Dermis microvascular lymphatic vessel endothelial cell (primary cell): ENCODE measurements at places on chromosomes 11 and 22.

GRCh38 chr11:17740649-17741235, 6.2 kb downstream of the KCNC1 start:
- no peak for DNase-seq

DNA sequence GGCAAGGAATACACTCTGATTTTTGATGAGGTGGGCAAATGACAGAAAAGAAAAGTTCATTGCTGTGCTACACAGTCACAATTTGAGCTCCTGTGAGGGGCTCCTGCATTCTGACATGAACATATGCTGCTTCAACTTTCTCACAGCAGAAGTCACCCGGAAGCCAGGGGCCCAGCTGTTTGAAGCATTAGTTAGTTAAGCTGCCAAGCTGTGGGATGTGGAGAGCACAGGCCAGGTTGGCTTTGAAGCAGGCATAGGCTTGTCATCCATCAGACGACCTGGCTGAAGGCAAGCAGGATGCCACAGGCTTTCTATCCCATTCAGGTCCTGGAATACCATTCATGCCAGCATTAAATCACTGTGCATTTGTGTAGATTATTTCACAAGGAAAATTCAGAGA, 63.1 kb downstream of the MTNR1B start:
- DNase-seq = no peak

- no peak for DNase-seq
These were observed 48.6 kb upstream of the CD82 start for GRCh38 chr11:44516688-44517507.

DNA sequence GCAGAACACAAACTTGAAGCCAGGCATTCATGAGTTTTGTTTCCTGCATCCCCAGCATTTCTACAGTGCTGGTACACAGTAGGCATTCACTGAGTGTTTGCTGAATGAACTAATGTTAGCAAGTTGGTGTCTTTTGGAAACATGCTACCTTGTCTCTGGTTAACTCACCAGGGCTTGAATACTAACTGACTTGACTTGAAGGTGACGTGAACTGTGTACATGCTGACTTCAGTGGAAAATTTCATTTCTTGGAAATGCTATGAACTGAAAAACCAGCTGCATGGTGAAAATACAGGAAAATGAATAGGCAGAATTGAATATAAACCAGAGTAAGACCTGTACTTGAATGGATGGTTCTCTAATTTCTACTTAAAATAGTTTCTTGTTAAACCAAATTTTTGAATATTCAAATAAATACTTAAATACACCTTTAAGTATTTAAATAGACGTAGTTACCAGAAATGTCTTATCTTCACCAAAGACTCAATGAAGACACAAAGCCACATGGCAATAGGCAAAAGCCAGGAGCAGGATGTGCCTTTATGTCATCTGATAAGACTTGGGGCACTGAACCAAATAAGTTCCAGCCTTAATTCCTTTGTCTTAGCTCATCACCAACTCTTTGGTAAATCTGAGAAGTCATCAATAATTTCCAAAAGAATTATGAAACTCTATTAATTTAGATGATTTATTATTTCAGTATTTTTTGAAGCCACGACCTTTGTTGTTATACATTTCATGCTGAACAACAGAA, 39.7 kb upstream of the POU2AF2 start:
- DNase-seq = no peak

DNA sequence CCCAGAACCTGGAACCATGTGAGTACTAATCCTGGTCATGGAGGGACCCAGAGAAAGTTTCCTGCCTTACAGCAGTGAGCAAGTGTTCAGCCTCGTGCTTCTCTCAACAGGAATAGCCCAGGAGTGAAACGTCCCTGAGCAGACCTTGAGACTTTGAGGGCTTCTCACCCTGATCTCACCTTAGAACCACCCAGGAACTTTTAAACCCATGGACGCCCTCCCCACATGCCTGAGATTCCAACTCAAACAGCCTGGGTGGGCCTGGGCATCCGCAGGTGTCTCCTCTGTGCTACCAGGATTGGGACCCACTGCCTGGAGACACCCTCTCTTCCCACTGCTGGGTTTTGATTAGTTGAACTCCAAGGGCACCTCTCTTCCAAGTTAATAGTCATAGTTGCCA, 297.2 kb downstream of the NTM start:
- DNase-seq = no peak

DNA sequence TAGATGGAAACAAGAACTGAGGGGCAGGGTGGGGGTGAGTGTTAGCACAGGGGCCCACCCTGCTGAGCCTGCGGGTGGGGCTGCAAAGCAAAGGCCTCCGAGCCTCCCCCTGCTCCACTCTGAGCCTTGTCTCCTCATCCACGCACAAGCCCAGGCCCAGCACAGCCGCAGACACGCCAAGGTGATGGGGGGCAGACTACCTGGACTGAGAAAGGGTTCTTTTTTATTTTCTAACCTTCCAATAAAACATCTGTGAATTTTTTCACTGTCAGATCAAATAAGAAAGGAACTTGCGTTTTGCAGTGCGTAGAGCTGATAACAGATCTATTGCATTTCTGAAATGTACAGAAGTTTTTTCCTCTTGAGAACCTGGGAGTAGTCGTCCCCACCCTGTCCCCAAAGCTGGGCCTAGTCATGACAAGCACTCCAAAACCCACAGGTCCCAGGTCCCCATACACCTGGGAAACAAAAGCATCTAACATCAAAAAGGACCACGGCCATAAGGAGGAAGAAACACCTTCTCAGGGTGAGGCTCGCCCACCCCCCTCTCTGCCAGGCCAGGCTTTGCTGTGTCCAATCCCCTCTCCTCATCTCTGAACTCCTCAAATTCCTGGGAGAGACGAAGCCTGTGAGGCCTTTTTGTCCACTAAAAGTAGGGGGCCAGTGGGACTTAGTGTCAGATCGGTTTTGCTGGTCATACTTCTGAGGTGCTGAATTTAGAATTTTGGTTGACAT, 22.7 kb upstream of the CD5 start:
- no peak for DNase-seq

GRCh38 chr11:71252269-71252769, at the start of gene SHANK2:
SHANK2 (minus strand) TSS chr11:71252577; CDS start chr11:71147326, 105,251 bp downstream.
- DNase-seq = no peak

- DNase-seq = no peak
These were observed 95.1 kb downstream of the CCDC81 start for GRCh38 chr11:86469491-86470388.

DNA sequence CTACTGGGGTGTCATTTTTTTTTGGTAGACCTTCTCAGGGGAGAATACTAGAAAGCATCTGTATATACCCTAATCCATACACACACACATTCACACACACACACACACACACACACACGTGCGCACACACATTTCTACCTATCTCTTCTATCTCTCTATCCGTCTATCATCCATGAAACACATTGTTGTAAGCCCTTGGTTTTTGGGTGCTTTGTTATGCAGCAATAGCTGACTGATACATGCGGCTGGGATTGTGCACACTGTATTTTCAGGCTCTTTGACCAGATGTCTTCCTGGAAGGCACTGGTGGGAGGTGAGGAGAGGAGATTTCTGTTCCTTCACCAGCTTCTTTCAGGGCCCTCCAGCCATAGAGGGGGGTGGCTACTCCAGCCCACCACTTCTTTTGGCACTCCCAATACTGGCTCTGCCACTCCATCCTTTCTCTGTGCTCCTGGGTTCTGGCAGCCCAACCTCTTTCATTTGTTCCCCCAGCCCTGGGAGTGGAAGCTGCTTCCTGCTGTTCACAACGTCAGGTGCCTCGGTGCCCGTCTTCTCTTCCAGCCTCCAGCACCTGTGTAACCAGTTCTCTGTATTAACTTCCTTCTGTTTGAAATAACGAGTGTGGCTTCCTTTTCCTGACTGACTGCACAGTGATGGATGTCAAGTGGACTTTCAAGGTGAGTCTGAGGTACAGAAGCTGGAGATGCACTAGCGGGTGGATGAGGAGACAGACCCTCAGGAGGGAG, 12.4 kb upstream of the MUC2 start:
- no peak for DNase-seq

DNA sequence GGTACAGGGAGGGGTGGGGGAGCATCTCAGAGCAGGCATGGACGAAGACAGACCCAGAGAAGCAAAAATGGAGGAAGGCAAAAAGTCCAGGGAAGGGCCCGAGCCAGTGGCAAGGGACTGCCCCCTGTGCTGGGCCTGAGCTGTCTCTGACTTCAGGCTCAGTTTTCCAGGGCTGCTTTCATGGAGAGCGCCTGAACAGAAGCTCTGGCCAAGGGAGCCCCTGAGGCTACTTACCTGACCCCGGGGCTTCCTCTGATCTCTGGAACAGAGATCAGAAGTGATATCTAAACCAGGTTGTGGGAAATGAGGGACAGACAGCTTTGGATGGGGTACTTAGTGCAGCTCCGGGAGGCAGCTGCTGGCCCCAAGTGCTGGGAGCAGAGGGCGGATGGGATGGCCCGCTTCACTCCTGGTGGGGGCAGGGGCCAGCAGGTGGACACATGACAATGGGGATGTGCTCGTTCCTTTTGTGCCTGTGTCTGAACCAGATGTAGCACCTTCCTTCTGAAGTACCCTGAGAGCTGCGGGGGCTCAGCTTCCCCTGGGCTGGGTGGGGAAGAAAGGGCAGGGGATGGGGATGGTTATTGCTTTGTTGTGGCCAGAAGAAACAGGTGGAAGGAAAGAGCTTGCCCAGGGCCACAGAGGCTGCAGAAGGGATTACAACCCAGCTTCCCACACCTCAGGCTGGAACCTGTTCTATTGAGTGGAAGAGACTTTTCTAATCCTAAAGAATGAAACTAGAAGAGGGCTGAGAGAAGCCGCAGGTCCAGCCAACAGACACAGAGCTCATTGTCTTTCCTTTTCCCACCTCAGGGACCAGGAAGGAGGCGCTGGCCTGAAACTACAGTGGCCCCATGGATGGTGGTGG, 5.7 kb downstream of the LRRC10B start:
- no peak for DNase-seq

DNA sequence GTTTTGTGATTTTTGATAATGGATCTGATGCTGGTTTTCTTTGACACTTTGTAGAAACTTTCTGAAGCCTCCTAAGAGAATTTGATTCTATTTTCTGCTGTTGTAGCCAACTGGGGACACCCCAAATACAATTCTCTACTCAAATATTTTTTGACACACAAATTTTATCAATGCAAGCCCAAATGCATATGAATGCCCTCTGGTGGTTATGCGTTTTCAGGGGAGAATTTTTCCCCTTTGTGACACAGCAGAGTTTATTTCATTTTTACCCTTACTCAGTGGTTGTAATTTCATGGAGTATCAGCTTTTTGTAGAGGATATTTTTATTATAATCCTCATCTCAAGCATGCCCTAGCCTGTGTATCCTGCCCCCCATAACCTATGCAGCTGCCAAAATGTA, 44.7 kb upstream of the MTMR2 start:
- no peak for DNase-seq

GRCh38 chr11:75786101-75786736, 17.6 kb downstream of the DGAT2 start:
- DNase-seq = no peak

DNA sequence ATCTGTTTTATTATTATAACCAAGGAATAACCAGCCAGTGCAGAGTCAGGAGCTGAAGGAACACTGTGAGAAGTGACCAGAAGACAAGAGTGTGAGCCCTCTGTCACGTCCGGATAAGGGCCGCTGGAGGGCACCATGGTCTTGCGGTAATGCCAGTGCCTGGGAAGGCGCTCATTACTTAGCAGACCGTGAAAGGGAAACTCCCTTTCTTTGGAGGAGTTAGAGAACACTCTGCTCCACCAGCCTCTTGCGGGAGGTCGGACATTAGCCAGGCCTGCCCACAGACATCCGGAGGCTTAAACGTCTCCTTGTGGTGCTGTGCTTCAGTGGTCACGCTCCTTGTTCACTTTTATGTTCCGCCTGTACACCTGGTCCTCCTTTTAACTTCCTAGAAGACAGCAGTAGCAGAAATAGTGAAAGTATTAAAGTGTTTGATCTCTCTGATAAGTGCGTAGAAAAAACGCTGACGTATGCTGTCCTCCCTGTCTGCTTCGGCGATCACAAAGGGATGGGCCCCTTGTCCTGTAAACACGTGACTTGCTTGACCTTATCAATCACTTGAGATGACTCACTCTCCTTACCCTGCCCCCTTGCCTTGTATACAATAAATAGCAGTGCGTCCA, 120.6 kb upstream of the LMO1 start:
- DNase-seq = peak; percentile 10

DNA sequence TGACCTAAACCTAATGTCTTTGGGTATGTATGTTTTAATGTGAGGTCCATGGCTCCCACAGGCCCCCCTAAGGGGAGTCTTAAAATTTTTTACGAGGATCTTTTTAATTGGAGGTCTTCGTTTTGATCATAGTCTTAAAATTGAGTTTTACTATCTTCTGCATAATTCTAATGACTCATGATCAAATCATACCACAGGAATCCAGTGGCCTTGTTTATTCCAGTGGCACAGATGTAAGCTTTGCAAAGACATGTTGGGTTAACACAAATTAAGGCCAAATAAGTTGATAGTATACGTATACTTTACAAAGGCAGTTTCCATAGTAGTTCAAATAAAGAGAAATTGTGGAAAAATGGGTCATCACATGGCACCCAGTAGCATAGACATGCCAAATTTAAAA, 33.9 kb upstream of the FJX1 start:
- DNase-seq = no peak

GRCh38 chr11:35272391-35272902, 133.5 kb downstream of the CD44 start:
- no peak for DNase-seq

DNA sequence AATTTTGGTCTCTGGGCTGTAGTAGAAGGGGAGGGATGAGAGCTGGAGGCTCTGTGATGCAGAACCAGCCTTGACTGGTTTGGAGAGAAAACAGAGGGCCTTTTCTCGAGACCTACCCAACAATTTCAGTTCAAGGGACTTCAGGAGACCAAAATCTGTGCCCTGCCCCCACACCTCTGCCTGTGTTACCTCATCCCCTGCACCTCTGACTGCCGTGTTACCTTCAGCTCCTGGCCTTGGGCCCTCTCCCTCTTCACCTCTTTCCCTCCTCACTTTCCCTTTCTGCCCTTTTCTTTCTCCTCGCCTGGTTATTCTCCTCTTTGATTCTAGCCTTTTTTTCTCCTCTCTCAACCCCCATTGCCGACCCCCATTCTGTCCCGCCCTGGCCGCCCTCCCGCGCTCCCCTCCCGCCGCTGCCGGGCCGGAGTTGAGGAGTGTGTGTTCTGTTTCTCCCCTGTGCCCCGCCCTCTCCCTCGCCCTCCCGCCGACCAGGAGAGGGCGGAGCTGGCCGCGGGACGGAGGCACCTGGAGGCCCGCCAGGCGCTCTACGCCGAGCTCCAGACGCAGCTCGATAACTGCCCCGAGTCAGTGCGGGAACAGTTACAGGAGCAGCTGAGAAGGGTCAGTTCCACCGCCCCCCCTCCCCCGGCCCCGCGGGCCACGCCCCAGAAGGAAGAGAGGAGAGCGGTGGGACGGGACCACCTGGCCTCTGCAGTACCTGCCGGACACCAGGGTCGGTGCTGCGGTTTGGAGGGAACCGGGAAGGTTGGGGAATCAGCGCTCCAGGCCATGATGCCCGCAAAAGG, 27.2 kb downstream of the PHLDB1 start:
- DNase-seq = no peak

GRCh38 chr11:128365044-128365443, 222.3 kb downstream of the ETS1 start:
- DNase-seq = peak; percentile 72

DNA sequence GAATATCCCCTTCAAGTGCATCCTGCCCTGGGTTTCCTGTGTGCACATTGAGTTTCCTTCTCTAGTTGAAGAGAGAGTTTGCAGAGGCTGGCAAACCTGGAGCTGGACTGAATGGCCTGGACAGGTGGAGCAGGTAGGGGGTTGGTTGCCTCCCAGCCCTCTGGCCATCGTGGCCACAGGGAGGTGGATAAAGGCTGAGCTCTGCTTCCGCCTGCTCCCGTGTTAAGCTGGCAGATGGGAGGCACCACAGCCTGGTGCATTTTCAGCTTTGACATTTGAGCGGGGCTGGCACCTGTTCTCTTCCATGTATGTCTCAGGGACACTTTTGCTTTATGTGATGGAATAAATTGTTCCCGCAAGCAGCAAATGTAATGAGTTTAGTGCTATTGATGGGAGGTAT, 11.1 kb downstream of the MICAL2 start:
- no peak for DNase-seq
